ENCODE measurements at places on chromosomes 16 and 17. TPM values are rescaled to one million over a fixed set of nuclear protein-coding genes. Genes with fewer than 3 reads are reported as not detected.
A peak's percentile ranks its signal among the peaks of the same experiment; 100 is the strongest.

PRCD gene
- total RNA-seq: 34.4 TPM

C1QTNF8 gene
- not detected for total RNA-seq

GRB7 gene
- total RNA-seq: 0.84 TPM

HCRT gene
- total RNA-seq: not detected

ZNF764 gene
- total RNA-seq: 19.7 TPM

- H3K36me3 ChIP-seq: no peaks in the 10 kb centered on the region
- DNase-seq: no peak
- no peak overlapping the region for H3K27ac ChIP-seq
- H3K4me3 ChIP-seq: no peak overlapping the region
Observed at GRCh38 chr16:57610611-57611010, 17.8 kb upstream of the ADGRG1 start.

- no peaks in the 10 kb centered on the region for H3K4me1 ChIP-seq
- DNase-seq: no peak
Observed at GRCh38 chr16:77227745-77228144, 28.5 kb downstream of the SYCE1L start.

GRCh38 chr16:65657071-65657494 is 535.2 kb upstream of the CDH11 start:
- H3K4me3 ChIP-seq: no peak overlapping the region
- no peaks in the 10 kb centered on the region for H3K27me3 ChIP-seq
- no peak overlapping the region for H3K27ac ChIP-seq
- DNase-seq: no peak
- H3K36me3 ChIP-seq: no peaks in the 10 kb centered on the region

GRCh38 chr16:85033171-85033570 is 5.6 kb downstream of the KIAA0513 start:
- no peak overlapping the region for H3K4me3 ChIP-seq
- H3K27me3 ChIP-seq: no peaks in the 10 kb centered on the region
- no peak for DNase-seq
- H3K36me3 ChIP-seq: no peaks in the 10 kb centered on the region
- no peak overlapping the region for H3K27ac ChIP-seq

GRCh38 chr17:41403404-41404023 is 6.1 kb upstream of the KRT31 start:
- no peak overlapping the region for H3K4me3 ChIP-seq
- no peaks in the 10 kb centered on the region for H3K4me1 ChIP-seq
- no peak overlapping the region for H3K27ac ChIP-seq
- no peak for DNase-seq
- no peaks in the 10 kb centered on the region for H3K36me3 ChIP-seq

DNA sequence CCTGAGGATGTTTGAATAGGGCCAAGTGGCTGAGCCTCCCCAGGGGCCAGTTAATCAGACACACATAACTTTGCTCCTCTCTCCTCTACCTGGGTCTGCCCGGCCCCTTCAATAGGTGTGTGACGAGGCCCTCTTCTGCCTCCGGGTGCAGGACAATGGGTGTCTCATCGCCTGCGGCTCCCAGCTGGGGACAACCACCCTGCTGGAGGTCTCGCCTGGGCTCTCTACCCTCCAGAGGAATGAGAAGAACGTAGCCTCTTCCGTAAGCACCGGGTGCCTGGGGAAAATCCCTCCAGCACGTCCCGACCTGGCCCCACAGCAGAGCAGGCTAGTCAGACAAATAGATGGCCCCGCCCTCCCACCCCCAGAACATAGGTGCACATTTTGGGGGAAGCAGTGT is 16.1 kb upstream of the KIF19 start:
- H3K4me1 ChIP-seq: no peaks in the 10 kb centered on the region
- H3K4me3 ChIP-seq: no peak overlapping the region
- H3K27ac ChIP-seq: no peak overlapping the region
- no peaks in the 10 kb centered on the region for H3K36me3 ChIP-seq
- no peak for DNase-seq

DNA sequence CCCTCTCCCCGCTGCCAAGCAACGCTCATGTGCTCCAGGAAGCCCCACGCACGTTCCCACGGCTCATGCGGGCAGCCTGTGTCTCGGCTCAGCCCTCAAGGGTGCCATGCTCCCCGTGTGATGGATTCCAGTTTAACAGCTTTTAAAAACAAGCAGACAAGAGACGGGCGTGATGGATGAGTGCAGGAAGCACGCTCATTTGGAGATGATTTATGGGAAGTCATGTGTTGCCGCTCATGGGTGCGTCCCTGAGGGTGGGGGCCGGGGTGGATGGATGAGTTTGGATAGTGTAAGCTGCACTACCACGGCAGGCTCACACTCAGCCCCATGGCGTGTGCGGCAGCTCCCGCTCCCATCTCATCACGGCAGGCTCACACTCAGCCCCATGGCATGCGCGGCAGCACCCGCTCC is 132.8 kb downstream of the RBFOX3 start:
- peaks cover 17% of the 10 kb centered on the region for H3K27me3 ChIP-seq
- H3K4me3 ChIP-seq: no peak overlapping the region
- H3K36me3 ChIP-seq: no peaks in the 10 kb centered on the region

DNA sequence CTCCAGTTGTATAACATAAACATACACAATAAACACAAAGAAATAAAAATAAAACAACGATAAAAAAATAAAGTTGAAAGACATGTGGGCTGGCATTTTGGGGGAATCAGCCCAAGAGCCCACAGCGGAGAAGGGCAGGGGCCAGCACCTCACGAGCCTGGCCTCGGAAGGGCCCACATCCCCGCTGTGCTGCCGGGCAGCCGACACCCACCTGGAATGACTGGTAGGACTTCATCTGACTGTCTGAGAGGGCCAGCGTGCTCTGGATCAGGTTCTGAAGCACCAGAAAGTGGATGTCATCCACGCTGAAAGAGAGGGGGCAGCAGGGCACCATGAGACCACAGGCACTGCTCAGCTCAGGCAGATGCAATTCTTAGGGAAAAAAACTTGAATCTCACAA is 73.5 kb downstream of the GTF3C1 start:
- no peaks in the 10 kb centered on the region for H3K4me1 ChIP-seq
- no peaks in the 10 kb centered on the region for H3K27me3 ChIP-seq
- no peak overlapping the region for H3K4me3 ChIP-seq

DNA sequence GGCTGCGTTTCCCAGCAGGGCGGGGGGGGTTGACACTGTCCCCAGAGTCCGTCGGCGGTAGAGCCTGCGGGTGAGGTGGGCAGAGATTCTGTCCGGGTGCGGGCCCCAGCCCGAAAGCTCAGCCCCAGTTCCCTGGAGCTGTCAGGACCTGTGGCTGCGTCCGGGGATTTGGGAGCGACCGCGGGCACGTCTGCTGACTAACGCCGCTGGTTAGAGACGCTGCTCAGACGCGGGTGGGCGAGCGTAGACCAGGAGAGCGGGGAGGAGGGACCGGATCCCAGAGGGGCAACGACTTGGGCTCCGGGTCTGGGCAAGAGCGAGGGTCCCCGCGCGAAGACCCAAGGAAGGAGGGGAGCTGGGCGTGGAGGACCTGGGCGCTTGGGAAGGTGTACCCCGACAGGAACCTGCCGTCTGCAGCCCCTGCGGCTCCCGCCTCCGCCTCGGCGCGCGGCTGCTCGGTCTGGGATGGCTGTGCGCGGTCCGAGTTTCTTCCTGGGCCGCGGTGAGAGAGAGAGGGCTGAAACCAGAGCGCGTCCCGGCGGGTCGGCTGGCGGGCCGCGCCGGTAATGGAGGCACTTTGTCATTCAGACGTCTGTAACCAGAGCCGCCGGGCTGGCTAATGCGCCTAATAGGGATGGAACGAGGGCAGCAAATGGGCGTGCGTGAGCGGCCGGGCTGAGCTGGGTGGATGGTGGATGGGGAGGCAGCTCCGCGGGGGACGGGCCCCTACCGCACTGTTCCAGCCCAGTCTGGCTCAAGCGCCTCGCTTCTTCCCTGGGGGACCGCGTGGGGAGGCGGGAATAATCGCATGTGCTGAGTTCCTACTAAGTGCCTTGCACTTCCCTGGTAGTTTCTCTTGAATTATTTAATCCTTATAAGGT is 2.3 kb downstream of the NGFR start:
- H3K27ac ChIP-seq: no peak overlapping the region
- DNase-seq: peak; percentile 63
- H3K36me3 ChIP-seq: no peaks in the 10 kb centered on the region
- peaks cover 34% of the 10 kb centered on the region for H3K4me1 ChIP-seq

DNA sequence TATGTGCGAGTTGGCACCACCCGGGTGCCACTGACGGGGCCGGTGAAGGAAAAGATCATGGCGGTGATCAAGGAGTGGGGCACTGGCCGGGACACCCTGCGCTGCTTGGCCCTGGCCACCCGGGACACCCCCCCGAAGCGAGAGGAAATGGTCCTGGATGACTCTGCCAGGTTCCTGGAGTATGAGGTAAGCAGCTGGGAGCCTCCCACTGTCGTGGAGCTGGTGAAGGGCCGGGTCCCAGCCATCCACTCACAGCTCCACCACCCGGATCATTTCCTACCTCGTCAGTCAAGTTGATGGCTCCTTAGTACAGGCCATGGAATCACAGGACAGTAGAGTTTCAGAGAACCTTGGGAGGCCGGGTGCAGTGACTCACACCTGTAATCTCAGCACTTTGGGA is 20.0 kb downstream of the ATP2A1 start:
- peaks cover 6% of the 10 kb centered on the region for H3K36me3 ChIP-seq
- no peak overlapping the region for H3K4me3 ChIP-seq
- DNase-seq: no peak
- H3K27ac ChIP-seq: no peak overlapping the region
- peaks cover 11% of the 10 kb centered on the region for H3K4me1 ChIP-seq

GRCh38 chr16:67150833-67151396 is at the start of gene B3GNT9:
B3GNT9 (minus strand) TSS chr16:67150998; CDS start chr16:67150485, 513 bp downstream.
- peak within 1 kb of the TSS; percentile 54 for H3K4me3 ChIP-seq
- H3K27me3 ChIP-seq: peaks cover 36% of the 10 kb centered on the region
- H3K4me1 ChIP-seq: peaks cover 21% of the 10 kb centered on the region
- H3K27ac ChIP-seq: no peak within 1 kb of the TSS
- DNase-seq: peak; percentile 44

GRCh38 chr17:1471911-1472821 is 16.1 kb upstream of the CRK start:
- no peak overlapping the region for H3K27ac ChIP-seq
- no peak for DNase-seq
- peaks cover 61% of the 10 kb centered on the region for H3K4me1 ChIP-seq
